Adrenal gland (tissue), 19 donors: ENCODE measurements at places on chromosomes 1 and 21. TPM values are rescaled to one million over a fixed set of nuclear protein-coding genes. Genes with fewer than 3 reads are reported as not detected.

Gene SLC45A3
- 8.4 TPM for polyA plus RNA-seq

Gene UBXN10
- 0.91 TPM for polyA plus RNA-seq

Gene MYOM3
- 0.09 TPM for polyA plus RNA-seq

Gene S100A13
- polyA plus RNA-seq: 185 TPM

Gene SV2A
- 11.1 TPM for polyA plus RNA-seq

Gene SLC2A5
- polyA plus RNA-seq: 2.4 TPM

Gene DCST1
- not detected for polyA plus RNA-seq

Gene PPIAL4G
- not detected for polyA plus RNA-seq

Gene RNU1-2
- not detected for polyA plus RNA-seq

Gene AMY1C
- not detected for polyA plus RNA-seq

Gene LGR6
- polyA plus RNA-seq: not detected

Gene ZNF648
- polyA plus RNA-seq: not detected

Gene UBL4B
- not detected for polyA plus RNA-seq

Gene SPRR1A
- polyA plus RNA-seq: not detected

Gene S100A14
- polyA plus RNA-seq: 0.88 TPM

Gene USP48
- polyA plus RNA-seq: 56.9 TPM

Gene RAB7B
- polyA plus RNA-seq: 3.5 TPM

Gene ADGRL4
- polyA plus RNA-seq: 9.2 TPM

Gene MTFR1L
- polyA plus RNA-seq: 157 TPM

Gene ATAD3C
- 0.72 TPM for polyA plus RNA-seq

Gene TMED5
- 8.5 TPM for polyA plus RNA-seq

Gene HYI
- polyA plus RNA-seq: 138 TPM

Gene OR2T2
- polyA plus RNA-seq: not detected

Gene ATP6V1G3
- not detected for polyA plus RNA-seq

Gene PKN2
- 28.8 TPM for polyA plus RNA-seq

Gene PRR9
- polyA plus RNA-seq: not detected

Gene GPR157
- polyA plus RNA-seq: 2.9 TPM

Gene CSTB
- polyA plus RNA-seq: 143 TPM

Gene PPFIA4
- polyA plus RNA-seq: 0.46 TPM

Gene DMBX1
- 0.16 TPM for polyA plus RNA-seq

Gene LSM10
- polyA plus RNA-seq: 39.9 TPM

Gene ACTRT2
- polyA plus RNA-seq: not detected

Gene HCN3
- polyA plus RNA-seq: 3.1 TPM

Gene KRTAP19-3
- not detected for polyA plus RNA-seq

Gene SLC1A7
- polyA plus RNA-seq: 0.16 TPM

Gene FMO3
- 9.3 TPM for polyA plus RNA-seq

Gene MEX3A
- polyA plus RNA-seq: 0.27 TPM

Gene FMN2
- polyA plus RNA-seq: 9.2 TPM

Gene ESPN
- 6.8 TPM for polyA plus RNA-seq

Gene CLDN8
- polyA plus RNA-seq: not detected

Gene HJV
- not detected for polyA plus RNA-seq

Gene DONSON
- polyA plus RNA-seq: 12.1 TPM

Gene C1orf226
- 48.0 TPM for polyA plus RNA-seq

Gene BRDT
- polyA plus RNA-seq: not detected

Gene OR2M3
- not detected for polyA plus RNA-seq

Gene FCGR3A
- 18.1 TPM for polyA plus RNA-seq

Gene ITLN2
- polyA plus RNA-seq: 0.32 TPM

Gene AADACL3
- polyA plus RNA-seq: not detected

Gene CADM3
- polyA plus RNA-seq: 3.3 TPM

Gene MAEL
- not detected for polyA plus RNA-seq

Gene MTARC1
- polyA plus RNA-seq: 26.1 TPM

Gene PROX1
- polyA plus RNA-seq: 13.5 TPM

Gene GPR153
- 2.4 TPM for polyA plus RNA-seq

Gene RIMKLA
- polyA plus RNA-seq: 0.07 TPM

Gene LCE2B
- polyA plus RNA-seq: not detected

Gene CD101
- 1.8 TPM for polyA plus RNA-seq
